Right lobe of liver (tissue), 6 donors: ENCODE measurements at places on chromosomes 4 and X. TPM values are rescaled to one million over a fixed set of nuclear protein-coding genes. Genes with fewer than 3 reads are reported as not detected.

GRCh38 chr4:88759039-88759894 is 61.6 kb upstream of the NAP1L5 start:
- H3K4me1 ChIP-seq, result peaks cover 18% of the 10 kb centered on the region
- no peaks in the 10 kb centered on the region for H3K36me3 ChIP-seq
- H3K27me3 ChIP-seq, result no peaks in the 10 kb centered on the region

The LANCL3 gene
- not detected for total RNA-seq

The HPF1 gene
- 6.9 TPM for total RNA-seq

- no peak overlapping the region for H3K4me3 ChIP-seq
- H3K4me1 ChIP-seq, result no peaks in the 10 kb centered on the region
- peak overlapping the region; percentile 78 for H3K27ac ChIP-seq
- DNase-seq, result no peak
- no peaks in the 10 kb centered on the region for H3K36me3 ChIP-seq
Observed at GRCh38 chr4:41215155-41215554, 813 bp upstream of the APBB2 start.

The CENPU gene
- total RNA-seq, result 0.84 TPM

DNA sequence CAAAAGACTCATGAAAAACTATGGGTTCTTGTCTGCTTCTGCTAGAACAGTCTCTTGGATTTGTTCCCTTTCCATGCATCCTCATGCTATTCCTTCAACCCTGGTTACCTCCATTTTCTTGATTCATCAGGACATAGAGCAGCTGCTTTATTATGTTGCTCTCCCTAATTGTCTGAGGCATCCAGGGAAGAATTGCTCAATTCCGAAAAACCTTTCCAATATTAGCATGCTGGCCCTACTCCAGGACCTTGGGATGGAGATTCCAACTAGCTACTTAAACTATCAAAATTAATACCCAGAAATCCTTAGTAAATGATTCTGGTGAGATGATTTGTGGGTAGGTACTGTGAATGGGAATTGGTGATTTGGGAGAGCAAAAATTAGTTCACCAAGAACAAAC is 56.6 kb upstream of the FAM47B start:
- H3K36me3 ChIP-seq, result no peaks in the 10 kb centered on the region
- H3K4me3 ChIP-seq, result no peak overlapping the region
- no peaks in the 10 kb centered on the region for H3K27me3 ChIP-seq
- no peaks in the 10 kb centered on the region for H3K4me1 ChIP-seq
- DNase-seq, result no peak
